ENCODE measurements at places on chromosomes 4 and X.

DNA sequence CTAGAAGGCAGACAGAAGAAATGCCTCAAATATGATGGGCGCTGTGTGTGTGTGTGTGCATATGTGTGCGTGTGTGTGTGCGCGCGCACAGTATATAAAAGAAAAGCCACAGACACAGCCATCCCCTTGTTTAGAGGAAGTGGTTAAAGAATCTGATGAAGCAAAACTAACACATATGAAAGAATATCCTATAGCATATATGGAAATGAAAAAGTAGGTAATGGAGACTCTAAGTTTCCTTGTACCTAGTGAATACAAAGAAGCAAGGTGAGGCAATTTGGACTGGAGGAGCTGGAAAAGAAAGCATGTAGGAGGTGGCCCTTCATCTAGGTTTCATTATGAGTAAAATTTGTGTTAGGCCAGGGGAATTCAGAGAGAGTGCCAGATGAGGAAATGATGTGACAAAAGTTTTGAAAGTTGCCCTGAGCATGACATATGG lies 58.6 kb upstream of the MCF2 start:
- peak; percentile 83 for DNase-seq

DNA sequence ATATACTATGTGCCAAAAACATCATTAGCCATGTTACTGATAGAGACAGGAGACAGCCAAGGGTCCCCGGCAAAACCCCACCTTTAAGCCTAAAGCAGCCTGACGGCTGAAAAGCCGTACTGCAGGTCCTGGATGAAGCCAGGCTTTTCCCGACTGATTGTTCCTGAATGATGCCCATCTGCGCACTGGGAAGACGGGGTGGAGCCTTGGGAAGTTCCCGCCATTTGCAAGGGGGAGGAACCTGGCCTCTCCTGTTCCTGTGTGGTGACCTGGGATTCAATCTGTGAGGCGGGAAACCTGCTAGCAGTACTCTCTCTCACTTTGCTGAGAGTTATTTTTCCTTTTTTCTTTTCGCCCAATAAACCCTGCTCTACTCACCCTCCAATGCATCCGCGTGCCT lies 15.1 kb upstream of the CAMK2D start:
- no peak for DNase-seq

GRCh38 chrX:128800138-128800537 lies 723.2 kb downstream of the SMARCA1 start:
- DNase-seq = no peak

DNA sequence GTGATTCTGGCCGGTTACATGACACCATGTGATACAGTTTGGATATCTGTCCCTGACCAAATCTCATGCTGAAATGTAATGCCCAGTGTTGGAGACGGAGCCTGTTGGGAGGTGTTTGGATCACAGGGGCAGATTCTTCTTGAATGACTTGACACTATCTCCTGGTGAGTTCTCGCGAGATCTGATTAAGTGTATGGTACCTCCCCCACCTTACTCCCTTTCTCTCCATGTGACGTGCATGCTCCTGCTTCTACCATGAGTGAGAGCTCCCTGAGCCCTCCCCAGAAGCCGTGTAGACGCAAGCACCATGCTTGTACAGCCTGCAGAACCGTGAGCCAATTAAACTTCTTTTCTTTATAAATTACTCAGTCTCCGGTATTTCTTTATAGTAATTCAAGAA lies 23.6 kb downstream of the CPE start:
- DNase-seq = no peak

DNA sequence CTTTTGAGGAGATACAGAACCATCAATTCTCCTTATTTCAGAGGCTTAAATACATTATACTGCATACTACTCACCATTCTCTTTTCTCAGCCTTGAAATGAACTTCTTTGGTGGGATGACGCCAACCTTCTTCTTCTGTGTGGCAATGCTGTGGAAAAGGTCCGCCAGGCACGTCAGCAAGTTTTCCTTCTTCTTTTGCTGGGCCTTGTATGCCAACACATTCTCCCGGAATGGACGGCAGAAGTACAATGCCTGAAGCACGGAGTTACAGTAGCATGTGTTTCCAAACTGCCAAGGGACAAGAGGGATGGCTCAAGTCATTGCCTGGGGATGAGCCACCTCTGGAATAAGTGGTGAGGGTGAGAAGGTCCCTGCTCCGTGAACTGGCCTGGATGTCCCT lies 31.2 kb downstream of the USP46 start:
- no peak for DNase-seq

GRCh38 chr4:168451744-168452390 lies 28.4 kb downstream of the DDX60L start:
- DNase-seq = no peak

- DNase-seq = no peak
These were observed 1389.4 kb downstream of the C4orf33 start for GRCh38 chr4:130485371-130485770.

GRCh38 chrX:123773258-123773988 lies 40.6 kb upstream of the THOC2 start:
- DNase-seq = no peak

DNA sequence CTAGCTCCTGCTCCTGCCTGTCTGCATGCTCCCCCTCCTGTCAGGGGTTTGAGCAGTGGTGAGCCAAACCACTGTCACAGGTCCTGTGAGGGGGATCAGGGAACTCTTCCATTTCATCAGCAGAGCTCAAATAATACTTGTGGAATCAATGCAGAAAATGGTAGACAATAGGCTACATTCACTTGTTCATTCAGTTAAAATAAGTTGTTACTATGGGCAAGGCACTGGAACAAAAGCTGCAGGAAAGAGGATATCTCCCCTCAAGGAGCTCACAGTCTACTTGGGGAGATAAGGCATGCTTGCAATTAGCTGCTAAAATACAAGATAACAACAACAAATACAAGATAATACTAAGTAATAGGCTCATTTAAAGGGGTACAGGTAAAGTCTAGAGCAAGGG lies 117.1 kb downstream of the GPC3 start:
- no peak for DNase-seq

- DNase-seq = no peak
These were observed 195.0 kb upstream of the CLNK start for GRCh38 chr4:10879411-10880110.

DNA sequence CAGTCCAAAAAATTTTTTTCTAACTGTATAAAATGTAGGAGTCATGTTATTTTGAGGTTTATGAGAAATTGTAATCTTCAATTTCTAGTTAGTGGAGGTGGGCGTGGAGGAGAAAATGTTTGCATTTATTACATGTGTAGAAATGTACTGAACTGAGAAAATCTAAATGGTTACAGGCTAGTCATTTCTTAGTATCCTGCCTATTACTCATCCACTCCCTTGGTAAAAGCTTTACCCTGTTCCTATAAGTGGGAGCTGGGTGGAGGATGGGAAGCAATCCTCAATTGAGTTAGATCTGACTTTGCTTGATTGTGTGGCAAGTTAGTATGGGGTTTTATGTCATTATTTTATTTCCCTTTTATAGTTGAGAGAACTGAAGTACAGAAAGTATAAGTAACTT lies 73.8 kb downstream of the POLA1 start:
- no peak for DNase-seq

- no peak for DNase-seq
These were observed 439.5 kb upstream of the BOD1L1 start for GRCh38 chr4:14066979-14067378.

Measured in activated CD4-positive, alpha-beta T cell treated with anti-CD3 and anti-CD28 coated beads, Interleukin-2, amount 10 ng/mL, durations not matched to agents 24 days and 14 days (primary cell).